ENCODE measurements at places on chromosomes 3 and 15.

- DNase-seq = no peak
These were observed 18.1 kb downstream of the CRABP1 start for GRCh38 chr15:78358102-78358870.

GRCh38 chr15:50183112-50183794, 1.3 kb downstream of the SLC27A2 start:
- peak; percentile 6 for DNase-seq

DNA sequence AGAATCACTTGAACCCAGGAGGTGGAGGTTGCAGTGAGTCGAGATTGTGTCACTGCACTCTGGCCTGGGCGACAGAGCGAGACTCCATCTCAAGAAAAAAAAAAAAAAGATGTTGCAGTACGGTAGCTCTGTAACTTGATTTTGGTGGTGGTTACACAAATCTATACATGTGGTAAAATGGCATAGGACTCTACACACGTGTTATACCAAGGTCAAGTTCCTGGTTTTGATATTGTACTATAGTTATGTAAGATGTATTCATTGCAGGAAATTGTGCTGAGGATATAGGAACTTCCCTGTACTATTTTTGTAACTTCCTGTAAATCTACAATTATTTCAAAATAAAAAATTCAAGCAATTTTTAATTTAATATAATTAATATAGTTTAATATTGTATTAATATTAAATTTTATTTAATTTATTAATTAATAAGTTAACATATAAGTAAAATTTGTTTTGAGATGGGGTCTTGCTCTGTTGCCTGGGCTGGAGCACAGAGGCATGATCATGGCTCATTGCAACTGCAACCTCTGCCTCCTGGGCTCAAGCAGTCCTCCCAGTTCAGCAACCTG, 9.9 kb downstream of the MYD88 start:
- no peak for DNase-seq

DNA sequence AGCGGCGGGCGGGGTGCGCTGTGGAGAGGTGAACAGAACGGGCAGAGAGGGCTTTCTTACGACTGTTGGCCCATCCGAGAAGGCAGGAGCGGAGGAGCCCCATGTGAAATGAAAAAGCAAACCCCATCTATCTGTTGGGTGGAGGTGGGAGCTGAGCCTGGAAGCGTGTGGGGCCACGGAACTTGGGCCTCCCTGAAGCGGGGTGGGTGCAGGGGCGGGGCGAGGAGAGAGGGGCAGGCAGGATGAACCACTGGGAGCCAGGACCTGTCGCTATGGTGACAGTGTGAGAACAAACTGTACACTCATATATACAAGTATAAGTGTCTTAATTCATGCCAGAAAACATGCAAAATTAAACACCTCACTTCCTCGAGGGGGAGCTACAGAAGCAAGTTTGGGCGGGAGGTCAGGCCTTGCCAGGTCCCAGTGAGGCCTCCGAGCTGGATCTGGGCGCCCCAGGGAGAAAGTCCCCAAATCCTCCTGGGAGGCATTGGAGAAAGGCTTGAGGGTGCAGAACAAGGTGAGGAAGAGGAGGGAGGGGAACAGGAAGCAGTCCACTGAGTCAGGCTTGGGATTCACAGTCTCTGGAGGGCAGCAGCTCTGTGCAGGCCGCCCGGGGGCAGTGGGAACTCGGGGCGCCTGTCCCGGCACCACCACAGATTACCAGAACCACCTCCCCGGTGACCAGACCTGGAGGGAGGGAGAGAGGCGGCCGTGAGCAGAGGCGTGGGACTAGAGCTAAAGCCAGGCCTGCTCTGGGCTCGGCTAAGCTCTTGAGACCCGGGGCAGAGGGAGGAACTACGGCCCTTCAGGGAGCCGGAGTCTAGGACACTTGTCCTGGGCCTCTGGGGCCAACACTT, 34.8 kb downstream of the RBPMS2 start:
- no peak for DNase-seq

Measured in CD4-positive, alpha-beta T cell treated with Interleukin-12 subunit alpha and Interleukin-12 subunit beta, for 1 hour (primary cell).